ENCODE measurements at places on chromosomes 12 and 14.

DNA sequence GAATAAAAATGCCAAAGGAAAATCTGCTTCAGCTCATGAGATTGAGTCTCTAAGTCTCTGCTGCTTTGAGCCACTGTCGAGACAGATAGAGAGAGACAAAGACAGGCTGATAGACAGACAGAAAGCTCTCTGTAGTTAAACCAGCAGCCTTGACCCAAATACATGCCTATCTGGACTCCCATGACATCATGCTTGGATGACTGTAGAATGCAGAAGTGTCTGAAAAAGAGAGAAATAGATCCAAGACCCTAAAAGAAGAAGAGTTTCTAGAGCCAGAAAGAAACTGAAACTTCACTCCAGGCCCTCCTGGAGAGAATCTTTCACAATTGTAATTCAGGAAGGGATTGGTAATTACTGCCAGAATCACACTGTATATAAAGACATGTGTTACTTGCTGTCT, 122.6 kb upstream of the PLXNC1 start:
- no peak for DNase-seq

DNA sequence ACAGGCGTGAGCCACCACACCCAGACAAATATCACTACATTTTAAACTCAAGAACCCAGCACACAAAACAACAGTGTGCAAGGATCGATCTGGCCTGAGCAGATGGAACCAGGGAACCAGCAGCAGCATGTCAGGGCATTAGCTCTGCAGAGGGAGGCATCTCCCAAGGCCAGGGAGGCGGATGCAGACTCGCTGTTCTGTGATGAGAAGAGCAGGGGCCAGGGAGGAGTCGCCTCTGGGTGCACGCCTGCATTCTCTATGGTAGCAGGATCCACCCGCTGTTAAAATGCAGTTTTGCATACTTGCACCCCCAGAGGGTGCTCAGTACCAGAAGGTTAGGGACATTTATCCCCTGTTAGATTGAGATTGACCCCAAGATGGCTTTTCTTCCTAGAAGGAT, 17.9 kb downstream of the PGAM5 start:
- no peak for DNase-seq

- no peak for DNase-seq
Observed at GRCh38 chr14:40762177-40762576, 844.5 kb upstream of the LRFN5 start.

DNA sequence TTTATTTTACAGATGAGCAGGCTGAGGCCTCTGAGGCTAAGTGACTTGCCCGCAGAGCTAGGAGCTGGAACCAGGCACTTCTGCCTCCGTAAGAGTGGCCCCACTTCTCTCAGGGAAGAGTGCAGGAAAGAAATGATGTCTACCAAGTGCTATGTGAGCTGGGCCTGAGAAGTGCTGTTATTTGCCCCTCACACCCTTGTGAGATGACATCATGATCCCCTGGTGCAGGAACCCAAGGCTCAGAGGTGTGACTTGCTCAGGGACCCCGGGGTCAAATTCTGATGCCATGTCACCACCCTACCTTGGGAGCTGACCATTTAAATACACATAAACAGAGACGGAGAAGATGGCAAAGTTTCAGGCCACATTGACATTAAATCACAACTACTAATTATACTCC, 63.7 kb upstream of the DDX11 start:
- DNase-seq = no peak

DNA sequence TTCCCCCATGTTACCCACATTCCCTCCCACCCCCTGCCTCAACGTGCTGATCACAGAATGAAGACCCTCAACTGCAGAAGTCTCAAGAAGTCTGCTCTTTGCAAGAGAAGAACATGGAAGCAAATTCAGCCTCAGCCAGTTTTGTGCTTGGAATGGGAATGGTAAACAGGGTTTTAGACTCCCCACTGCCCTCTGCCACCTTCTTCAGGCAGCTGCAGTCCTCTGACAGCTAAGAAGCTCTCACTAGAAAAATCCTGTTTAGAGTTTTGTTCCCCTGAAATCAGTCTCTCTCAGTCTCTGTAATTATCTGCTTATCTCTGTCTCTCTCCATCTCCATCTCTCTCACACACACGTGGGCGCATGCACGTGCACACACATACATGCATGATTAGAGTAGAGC, 85.4 kb downstream of the CRACR2A start:
- no peak for DNase-seq

DNA sequence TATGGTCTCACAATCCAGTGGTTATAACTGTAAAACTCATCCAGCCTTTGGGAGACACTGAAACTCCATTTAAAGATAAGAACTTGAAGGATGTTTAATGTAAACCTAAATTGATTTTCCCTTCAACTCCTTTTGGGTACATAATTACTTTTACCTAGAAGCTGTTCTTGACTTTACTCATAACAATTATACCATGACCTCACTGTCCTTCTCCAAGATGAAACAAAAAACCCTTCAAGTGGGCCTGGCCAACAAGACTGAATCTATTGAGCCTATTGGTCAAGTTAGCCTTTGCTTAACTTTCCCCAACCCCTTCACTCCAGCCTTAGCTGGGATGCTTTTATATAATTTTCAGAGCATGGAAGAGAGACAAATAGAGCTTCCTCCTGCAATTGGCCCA, 22.5 kb downstream of the PARP2 start:
- DNase-seq = no peak

- no peak for DNase-seq
Observed at GRCh38 chr14:65070471-65070976, 31.8 kb downstream of the MAX start.

GRCh38 chr12:108570743-108571608, 8.6 kb downstream of the ISCU start:
- no peak for DNase-seq

- no peak for DNase-seq
Observed at GRCh38 chr14:68384335-68384734, 408.5 kb downstream of the ZFP36L1 start.

DNA sequence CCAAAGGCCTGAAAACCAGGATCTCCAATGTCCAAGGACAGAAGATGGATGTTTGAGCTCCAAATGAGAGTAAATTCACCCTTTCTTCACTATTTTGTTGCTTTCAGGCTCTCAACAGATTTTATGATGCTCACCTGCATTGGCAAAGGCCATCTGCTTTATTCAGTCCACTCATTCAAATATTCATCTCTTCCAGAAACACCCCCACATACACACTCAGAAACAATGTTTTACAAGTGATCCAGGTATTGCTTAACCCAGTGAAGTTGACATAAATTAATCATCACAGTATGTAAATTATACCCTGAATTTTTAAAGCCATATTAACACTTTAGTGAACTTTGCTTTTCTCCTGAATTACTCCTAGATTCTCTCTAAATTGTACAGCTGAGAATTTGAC, 63.3 kb downstream of the DUSP6 start:
- DNase-seq = no peak

GRCh38 chr12:54156578-54156977, 32.2 kb downstream of the SMUG1 start:
- DNase-seq = no peak

DNA sequence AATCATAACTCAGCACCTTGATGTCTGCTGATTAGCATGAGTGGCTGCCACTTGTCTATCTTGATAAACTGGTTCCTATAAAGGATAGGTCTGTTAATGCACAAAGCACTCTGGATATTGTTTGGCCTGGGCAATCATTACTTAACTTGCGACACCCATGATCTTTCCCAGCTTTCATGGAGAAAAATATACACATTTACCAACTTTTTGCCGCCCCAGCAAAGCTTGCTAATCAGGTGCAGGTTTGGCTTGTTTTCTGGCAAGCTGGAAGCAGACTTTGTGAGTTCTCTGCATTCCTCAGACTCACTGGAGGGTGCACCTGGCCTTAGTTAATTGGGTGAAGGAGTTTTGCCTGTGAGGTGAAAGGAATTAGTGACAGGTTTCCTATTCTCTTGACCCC, 1126.4 kb upstream of the FLRT2 start:
- DNase-seq = no peak

GRCh38 chr12:58750484-58750883, 169.8 kb downstream of the LRIG3 start:
- DNase-seq = no peak

DNA sequence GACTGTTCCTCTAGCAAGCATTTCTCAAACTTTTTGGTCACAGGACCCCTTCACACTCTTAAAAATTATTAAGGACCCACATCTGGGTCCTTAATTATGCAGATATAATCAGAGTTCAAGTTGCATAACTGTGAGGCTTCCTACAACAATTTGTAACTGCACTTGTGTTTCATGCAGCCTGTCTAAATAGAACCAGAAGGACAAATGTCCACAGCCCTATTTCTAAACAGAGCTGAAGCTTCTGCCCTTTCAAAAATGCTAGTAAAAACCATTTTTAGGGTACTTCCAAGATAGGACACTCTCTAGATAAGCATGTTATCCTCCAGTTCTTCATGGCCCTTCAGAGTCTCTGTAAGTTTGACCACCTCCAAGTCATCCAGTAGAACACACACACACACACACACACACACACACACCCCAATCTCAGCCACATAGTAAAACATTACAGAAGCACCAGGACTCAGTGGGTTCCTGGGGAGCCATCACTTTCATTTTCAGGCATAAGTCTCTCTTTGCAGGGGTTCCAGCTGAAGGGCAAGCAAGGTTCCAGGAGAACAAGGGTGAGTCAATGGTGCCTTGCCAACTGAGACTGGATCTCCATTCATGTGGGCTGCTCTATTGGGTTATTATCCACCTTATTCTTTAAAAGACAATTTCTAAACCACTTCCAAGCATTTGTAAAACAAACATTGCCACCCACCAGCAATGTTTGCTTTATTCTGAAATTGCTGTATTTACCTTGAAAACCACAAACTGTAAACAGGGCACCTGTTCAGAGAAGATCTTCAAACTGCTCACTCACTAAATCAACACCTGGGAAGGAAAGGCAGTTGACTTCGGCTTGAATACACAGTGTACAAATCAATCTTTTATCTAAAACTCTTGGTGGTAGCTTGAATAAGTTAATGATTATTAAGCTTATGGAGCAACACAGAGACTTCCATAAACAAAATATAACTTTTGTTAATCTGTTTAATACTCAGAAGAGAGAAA, 64.1 kb downstream of the ITPR2 start:
- no peak for DNase-seq

DNA sequence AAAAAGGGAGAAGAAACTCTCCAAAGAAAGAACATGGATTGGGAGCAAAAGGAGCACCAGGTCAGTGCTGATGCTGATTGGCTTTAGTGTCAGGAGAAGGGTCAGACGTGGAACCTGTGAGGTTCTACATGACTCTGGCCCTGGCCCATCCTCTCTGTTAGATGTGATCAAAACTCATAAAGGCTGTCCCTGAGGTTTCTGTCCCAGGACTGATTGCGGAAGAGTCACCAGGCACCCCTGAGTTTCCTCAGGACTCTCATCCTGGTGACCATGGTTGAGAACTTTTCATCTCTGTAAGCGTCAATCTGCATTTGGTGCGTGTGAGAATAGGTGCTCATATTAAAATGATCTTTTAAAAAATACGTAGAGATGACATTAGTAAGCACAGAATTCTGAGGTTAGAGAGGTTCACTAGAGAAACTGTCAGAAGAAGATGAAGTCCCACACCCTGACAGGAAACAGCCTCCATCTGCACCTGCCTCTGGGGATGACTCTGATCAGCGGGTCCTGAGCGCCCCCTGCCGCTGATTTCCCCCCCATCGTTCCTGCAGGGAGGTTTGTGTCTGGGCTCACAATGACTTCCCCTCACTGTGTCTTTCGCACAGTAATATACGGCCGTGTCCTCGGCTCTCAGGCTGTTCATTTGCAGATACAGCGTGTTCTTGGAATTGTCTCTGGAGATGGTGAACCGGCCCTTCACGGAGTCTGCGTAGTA, 741.8 kb downstream of the TMEM121 start:
- DNase-seq = peak; percentile 45

All from T-helper 2 cell (primary cell).